Activated T-cell treated with anti-CD3 and anti-CD28 coated beads for 24 hours (primary cell): ENCODE measurements at places on chromosomes 12 and 14.

DNA sequence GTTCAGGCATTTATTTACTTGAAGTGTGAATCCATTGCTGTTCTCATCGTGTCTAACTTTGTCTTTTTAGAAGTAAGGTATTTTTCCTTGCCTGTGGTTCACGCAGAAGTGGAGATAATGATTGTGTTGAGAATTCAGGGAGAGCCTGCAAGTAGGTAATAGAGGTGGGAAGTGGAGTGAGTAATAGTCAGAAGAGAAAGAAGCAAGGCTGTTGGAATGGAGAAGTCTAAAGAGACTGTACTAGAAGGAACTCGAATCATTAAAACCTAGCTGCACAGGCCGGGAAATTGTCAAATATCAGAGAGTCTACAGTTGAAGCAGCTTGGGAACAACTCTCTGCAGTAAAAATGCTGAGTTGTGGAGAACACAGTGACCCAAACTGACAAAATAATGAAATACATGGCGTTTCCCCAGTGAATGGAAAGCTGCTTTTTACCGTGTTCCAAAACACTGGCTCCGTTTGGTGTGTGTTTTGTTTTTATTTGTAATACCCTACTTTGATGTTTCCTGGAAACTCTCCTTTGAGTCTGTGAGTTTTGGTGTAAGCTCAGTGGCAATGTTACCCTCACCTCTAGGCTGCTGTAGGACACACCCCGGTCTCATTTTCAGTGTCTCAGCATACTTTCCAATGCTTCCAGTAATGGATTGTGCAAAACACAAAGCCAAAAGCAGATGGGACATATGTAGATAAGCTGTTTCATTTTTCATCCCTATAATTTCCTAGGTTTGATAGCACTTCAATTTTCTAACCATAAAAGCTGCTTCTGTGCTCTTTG, 146.6 kb downstream of the CRADD start:
- DNase-seq, result no peak

GRCh38 chr12:4648104-4648500, 749 bp downstream of the AKAP3 start:
- no peak for DNase-seq

- no peak for DNase-seq
Observed at GRCh38 chr14:32572867-32573150, 243.7 kb downstream of the AKAP6 start.

DNA sequence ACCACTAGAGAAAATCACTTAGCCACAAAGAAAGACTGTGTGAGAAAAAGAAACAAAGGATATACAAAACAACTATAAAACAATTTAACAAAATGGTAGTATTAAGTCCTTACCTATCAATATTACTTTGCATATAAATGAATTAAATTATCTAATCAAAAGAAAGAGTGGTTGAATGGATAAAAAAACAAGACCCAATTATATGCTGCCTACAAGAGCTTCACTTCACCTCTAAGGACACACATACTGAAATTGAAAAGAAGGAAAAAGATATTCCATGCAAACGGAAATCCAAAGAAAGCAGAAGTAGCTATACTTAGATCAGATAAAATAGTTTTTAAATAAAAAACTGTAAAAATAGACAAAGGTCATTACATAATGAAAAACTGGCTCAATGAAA, 134.9 kb upstream of the CCDC196 start:
- DNase-seq, result no peak

DNA sequence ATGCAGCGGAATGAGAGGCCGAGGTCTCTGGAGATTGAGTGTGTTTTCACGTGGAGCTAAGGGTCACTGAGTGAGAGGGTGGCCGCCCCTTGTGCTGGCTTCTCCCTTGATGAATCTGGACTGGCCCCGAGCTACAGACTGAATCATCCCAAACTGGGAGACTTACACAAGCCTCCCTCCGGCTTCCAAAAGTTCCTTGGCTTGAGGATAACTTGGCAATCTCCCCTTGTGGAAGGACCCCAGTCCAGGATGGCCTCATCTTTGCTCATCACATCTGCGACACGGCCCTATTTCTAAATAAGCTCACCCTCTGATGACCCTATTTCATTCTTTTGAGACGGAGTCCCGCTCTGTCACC, 41.5 kb upstream of the FBRSL1 start:
- no peak for DNase-seq

- DNase-seq, result no peak
Observed at GRCh38 chr14:85243321-85243720, 286.6 kb upstream of the FLRT2 start.

GRCh38 chr14:95302667-95303506, 16.8 kb downstream of the CLMN start:
- no peak for DNase-seq

- no peak for DNase-seq
Observed at GRCh38 chr12:75975702-75976101, 55.9 kb downstream of the PHLDA1 start.

- no peak for DNase-seq
Observed at GRCh38 chr14:105034315-105035039, 13.6 kb upstream of the CDCA4 start.

- DNase-seq, result no peak
Observed at GRCh38 chr12:52759218-52759617, 17.9 kb downstream of the KRT76 start.

- no peak for DNase-seq
Observed at GRCh38 chr12:30863839-30864238, 62.7 kb upstream of the TSPAN11 start.
